Heart right ventricle (tissue), 16 donors: ENCODE measurements at places on chromosomes 1 and 21. TPM values are rescaled to one million over a fixed set of nuclear protein-coding genes. Genes with fewer than 3 reads are reported as not detected.

The CBS gene
- total RNA-seq, result 4.8 TPM

The SPTA1 gene
- 0.44 TPM for total RNA-seq

The C4BPA gene
- total RNA-seq, result not detected

The FCGR2B gene
- total RNA-seq, result 8.1 TPM

DNA sequence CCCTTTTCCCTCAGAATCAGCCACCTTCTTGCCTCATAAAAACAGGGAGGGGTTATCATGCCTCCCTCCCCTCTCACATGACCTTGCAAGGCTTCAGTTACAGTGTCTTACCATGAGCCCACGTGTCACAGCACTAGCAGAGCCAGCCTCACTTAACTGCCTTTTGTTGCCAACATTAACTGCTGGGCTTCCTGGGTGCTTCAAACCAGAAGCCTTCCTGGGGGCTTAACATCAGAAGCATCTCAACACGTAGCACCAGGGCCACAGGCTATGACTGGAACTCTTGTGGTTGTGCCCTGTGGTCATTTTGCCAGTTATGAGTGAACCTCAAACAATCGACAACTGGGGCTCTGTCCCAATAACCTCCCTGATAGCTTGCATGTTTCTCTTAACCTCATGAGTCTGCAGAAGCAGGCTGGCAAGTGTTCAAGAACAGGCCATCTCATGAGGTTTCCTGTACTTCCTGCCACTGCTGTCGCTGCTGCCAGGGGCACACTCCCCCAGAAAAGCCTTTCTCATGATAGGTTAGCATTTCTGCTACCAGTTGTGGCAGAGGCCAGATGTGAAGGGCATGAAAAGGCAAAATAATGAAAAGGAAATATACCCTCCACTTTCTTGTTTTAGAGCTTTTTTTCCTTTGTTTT is 132.2 kb downstream of the GLUL start:
- DNase-seq, result no peak

DNA sequence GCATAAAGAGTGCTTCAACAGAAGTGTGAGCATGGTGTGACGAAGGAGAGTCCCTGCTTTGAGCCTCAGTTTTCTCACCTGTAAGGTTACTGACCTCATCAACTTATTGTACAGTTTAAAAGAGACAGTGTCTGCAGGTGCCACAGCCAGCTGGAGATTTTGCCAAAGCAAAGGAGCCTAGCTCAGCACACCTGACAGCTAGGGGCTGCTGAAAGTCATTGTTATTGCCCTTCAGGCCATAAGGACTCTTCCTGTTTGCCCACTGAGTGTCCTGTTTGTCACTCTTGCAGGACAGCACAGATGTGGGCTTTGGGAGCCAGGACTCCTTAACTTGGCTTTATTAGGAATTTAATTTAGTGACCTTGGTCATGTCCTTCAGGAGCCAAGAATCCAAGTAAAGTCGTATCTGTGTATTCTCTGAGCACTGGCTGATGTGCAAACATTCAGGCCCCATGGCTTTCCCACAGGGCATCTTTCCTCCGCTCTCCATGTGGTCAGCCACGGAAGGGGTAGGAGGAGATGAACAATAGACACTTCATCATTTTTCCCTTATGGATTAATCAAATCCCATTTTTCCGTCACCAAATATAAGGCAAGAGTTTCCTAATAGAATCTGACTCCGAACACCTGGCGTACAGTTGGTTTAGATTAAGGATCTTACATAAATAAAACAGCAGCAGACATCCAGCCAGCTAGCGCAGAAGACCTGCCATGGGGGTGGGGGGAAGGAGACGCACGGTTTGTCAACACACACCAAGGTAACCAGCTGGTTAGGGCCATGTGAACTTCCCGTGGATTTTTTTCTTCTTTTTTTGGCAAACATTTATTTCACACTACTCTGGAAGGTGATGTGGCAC is 43.1 kb upstream of the KANK4 start:
- DNase-seq, result no peak

- no peak for DNase-seq
Observed at GRCh38 chr21:25910809-25911208, 176.0 kb downstream of the GABPA start.

GRCh38 chr1:100353988-100354387 is 1.7 kb downstream of the CDC14A start:
- no peak for DNase-seq

GRCh38 chr1:245310571-245311531 is 156.1 kb downstream of the KIF26B start:
- DNase-seq, result no peak
